Activated naive CD4-positive, alpha-beta T cell treated with anti-CD3 and anti-CD28 coated beads for 36 hours (primary cell): ENCODE measurements at places on chromosomes 2 and 18. TPM values are rescaled to one million over a fixed set of nuclear protein-coding genes. Genes with fewer than 3 reads are reported as not detected.

GRCh38 chr2:218893349-218894150 is 12.9 kb downstream of the WNT10A start:
- H3K27ac ChIP-seq = peak overlapping the region; percentile 74
- peaks cover 5% of the 10 kb centered on the region for H3K27me3 ChIP-seq
- peak overlapping the region; percentile 75 for H3K4me3 ChIP-seq
- DNase-seq = no peak

GRCh38 chr2:227862227-227862740 is 9.1 kb upstream of the DAW1 start:
- DNase-seq = peak; percentile 54
- peaks cover 2% of the 10 kb centered on the region for H3K4me1 ChIP-seq
- H3K27me3 ChIP-seq = no peaks in the 10 kb centered on the region
- H3K4me3 ChIP-seq = no peak overlapping the region
- no peaks in the 10 kb centered on the region for H3K36me3 ChIP-seq

The STPG4 gene
- not detected for total RNA-seq

The NPAS2 gene
- total RNA-seq = 5.9 TPM

DNA sequence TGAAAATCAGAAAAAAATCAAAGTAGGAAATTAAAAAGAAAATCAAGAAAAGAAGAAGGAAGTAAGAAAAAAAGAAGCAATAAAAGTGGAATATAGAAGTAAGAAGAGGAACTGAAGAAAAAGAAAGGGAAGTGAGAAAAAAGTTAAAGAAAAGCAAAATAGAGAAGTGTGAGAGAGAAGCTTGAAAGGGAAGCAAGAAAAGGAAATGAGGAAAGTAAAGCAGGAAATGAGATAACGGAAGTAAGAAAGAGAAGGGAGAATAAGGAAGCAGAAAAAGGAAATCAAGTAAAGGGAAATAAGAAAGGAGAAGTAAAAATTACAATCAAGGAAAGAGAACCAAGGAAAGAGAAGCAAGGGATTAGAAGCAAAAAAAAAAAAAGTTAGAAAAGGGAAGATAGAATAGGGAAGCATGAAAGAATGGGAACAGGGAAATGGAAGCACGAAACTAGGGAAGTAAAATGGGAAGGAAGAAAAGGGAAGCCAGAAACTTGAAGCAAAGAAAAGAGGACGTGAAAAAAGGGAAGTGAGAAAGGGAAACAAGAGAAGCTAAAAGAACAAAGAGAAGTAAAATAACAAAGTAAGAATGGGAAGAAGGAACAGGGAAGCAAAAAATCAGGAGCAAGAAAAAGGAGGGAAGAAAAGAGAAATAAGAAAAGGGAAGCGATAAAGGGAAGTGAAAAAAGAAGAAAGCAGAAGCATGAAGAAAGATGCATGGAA is 243.3 kb upstream of the NCKAP5 start:
- peaks cover 2% of the 10 kb centered on the region for H3K36me3 ChIP-seq
- H3K27ac ChIP-seq = no peak overlapping the region

The LAMA1 gene
- total RNA-seq = not detected

DNA sequence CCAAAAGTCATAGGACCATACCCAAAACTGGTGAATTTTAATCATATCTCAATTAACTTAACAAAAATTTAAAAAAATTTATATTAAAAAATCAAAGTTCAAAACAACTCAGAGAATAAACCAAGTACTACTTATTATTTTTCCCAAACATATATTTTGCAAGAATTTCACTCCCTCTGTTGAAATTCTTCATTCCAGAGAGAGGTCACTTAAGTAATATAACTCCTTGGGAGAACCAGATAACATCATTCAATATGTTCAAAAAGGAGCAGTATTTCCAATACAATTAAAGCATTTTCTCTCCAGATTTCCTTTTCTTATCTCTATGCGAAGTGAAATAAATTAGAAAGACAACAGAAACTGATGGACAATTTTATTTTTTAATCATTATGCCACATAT is 165.9 kb upstream of the RND3 start:
- H3K36me3 ChIP-seq = no peaks in the 10 kb centered on the region
- H3K4me3 ChIP-seq = no peak overlapping the region
- no peaks in the 10 kb centered on the region for H3K27me3 ChIP-seq
- no peaks in the 10 kb centered on the region for H3K4me1 ChIP-seq
- no peak overlapping the region for H3K27ac ChIP-seq

- H3K36me3 ChIP-seq = no peaks in the 10 kb centered on the region
- no peak for DNase-seq
- H3K27me3 ChIP-seq = no peaks in the 10 kb centered on the region
- H3K4me1 ChIP-seq = peaks cover 6% of the 10 kb centered on the region
- H3K27ac ChIP-seq = no peak overlapping the region
Observed at GRCh38 chr2:234169674-234170073, 119.2 kb downstream of the SPP2 start.

The NAGK gene
- total RNA-seq = 38.3 TPM

GRCh38 chr2:6946722-6947121 is 29.5 kb downstream of the RNF144A start:
- H3K27ac ChIP-seq = no peak overlapping the region
- H3K27me3 ChIP-seq = no peaks in the 10 kb centered on the region
- H3K36me3 ChIP-seq = peaks cover 40% of the 10 kb centered on the region
- peaks cover 55% of the 10 kb centered on the region for H3K4me1 ChIP-seq

DNA sequence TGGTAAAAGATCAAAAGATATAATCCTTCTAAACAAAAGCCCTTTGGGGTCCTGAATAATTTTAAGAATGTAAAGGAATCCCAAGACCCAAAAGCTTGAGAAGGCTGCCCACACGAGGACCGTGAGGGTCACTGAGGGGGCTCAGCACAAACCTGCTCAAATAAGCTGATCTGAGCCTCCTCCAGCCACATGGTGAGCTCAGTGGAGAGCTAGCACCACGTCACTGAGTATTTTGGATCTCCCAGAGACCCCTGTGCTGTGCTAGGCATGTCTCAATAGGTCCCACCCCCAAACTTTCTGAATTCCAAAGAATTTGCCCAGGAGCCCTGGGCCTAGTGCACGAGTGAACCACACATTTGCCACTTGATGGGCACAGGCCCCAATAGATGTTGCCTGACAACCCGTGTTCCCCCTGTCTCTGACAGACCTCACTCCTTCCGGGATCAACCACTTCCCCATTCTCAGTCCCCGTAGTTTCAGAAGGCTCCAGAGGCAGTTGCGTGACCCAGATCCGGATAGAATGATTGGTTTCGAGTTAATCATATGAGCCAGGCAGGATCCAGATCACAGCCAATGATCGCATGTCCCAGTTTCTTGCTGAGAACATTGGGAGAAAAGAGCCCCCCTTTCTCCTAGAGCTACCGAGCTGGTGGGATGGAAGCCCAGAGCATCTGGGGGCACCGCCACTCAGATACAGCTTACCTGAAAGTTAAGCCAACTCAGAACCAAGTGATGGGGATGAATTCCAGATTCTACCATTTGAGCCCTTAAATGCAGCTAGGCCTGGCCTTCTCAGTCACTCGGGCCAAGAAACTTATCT is 203.8 kb downstream of the TNS1 start:
- no peaks in the 10 kb centered on the region for H3K27me3 ChIP-seq
- no peak overlapping the region for H3K27ac ChIP-seq
- no peaks in the 10 kb centered on the region for H3K36me3 ChIP-seq
- no peak for DNase-seq
- no peaks in the 10 kb centered on the region for H3K4me1 ChIP-seq

DNA sequence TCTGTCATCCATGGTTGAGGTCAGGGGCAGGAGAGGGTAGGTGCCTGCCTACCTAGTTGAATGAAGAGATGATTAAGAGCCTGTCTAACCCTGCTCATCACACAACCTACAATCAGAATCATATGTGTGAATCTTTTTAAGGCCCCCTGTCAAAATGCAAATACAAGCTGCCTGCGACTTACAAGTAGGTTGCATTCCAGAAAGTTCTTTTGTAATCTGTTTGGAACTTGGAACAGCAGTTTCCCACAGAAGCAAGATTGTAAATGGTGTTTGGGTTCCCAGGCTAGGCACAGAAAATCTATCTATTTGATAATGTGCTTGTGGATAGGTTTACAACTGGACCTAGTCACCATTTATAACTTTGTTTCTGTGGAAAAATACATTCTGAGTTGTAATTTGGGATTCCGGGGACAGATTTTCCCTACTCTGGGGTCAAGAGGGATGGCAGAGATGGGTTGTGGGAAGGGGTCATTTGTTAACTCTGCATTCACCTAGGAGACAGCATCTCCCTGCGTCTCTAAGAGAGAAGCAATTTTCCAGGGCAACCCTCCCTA is 4.4 kb downstream of the LIPG start:
- H3K4me3 ChIP-seq = no peak overlapping the region
- peaks cover 45% of the 10 kb centered on the region for H3K27me3 ChIP-seq
- DNase-seq = no peak
- H3K27ac ChIP-seq = no peak overlapping the region
- H3K36me3 ChIP-seq = no peaks in the 10 kb centered on the region
- H3K4me1 ChIP-seq = peaks cover 22% of the 10 kb centered on the region

The CRYBA2 gene
- not detected for total RNA-seq

The TRABD2A gene
- 41.7 TPM for total RNA-seq

GRCh38 chr2:61460163-61460562 is 10.7 kb downstream of the USP34 start:
- H3K4me1 ChIP-seq = peaks cover 78% of the 10 kb centered on the region
- DNase-seq = no peak
- no peak overlapping the region for H3K4me3 ChIP-seq
- no peak overlapping the region for H3K27ac ChIP-seq
- peaks cover 3% of the 10 kb centered on the region for H3K36me3 ChIP-seq

GRCh38 chr2:14746133-14746532 is 113.6 kb downstream of the LRATD1 start:
- no peaks in the 10 kb centered on the region for H3K4me1 ChIP-seq
- no peak overlapping the region for H3K27ac ChIP-seq
- no peaks in the 10 kb centered on the region for H3K36me3 ChIP-seq
- no peak overlapping the region for H3K4me3 ChIP-seq
- no peaks in the 10 kb centered on the region for H3K27me3 ChIP-seq

DNA sequence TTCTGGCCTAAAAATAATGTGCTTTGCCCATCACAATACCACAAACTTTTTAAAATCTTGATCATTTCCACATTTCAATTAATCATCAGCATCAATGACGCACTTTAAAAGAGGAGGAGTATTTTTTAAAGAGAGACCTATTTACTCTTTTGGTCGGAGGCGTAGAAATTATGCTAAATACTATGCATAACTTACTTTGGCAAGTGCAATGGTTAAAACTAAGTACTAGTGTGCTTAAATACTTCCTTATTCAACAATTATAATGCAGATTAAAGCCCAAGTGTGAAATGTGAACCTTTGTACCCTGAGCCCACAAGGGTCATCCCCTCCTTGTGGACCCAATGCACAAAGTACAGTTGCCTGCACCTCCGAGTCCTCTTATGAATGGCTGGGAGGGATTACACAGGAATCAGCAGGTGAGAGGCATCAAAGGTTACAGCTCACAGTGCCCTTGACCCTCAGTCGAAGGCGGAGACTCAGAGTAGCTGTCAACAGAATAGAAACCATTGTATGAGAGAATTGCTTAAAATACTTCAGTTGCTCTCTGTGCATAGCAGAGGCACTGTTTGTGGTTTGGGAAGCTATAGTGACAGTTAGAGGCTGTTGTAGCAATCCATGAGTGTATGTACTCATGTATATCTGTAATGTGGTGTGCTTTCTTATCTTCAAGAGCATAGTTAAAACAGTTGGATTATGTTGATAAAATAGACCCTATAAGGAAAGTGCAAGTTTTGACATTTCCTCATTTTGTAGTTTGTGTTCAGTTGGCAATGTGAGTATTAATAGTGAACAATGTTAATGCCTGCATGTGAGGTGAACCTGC is 151.7 kb upstream of the ITGA4 start:
- H3K36me3 ChIP-seq = no peaks in the 10 kb centered on the region
- peaks cover 64% of the 10 kb centered on the region for H3K4me1 ChIP-seq
- DNase-seq = peak; percentile 68
- H3K27me3 ChIP-seq = no peaks in the 10 kb centered on the region

GRCh38 chr2:205539603-205540002 is 142.7 kb upstream of the NRP2 start:
- H3K4me3 ChIP-seq = no peak overlapping the region

The ASNSD1 gene
- total RNA-seq = 35.4 TPM

DNA sequence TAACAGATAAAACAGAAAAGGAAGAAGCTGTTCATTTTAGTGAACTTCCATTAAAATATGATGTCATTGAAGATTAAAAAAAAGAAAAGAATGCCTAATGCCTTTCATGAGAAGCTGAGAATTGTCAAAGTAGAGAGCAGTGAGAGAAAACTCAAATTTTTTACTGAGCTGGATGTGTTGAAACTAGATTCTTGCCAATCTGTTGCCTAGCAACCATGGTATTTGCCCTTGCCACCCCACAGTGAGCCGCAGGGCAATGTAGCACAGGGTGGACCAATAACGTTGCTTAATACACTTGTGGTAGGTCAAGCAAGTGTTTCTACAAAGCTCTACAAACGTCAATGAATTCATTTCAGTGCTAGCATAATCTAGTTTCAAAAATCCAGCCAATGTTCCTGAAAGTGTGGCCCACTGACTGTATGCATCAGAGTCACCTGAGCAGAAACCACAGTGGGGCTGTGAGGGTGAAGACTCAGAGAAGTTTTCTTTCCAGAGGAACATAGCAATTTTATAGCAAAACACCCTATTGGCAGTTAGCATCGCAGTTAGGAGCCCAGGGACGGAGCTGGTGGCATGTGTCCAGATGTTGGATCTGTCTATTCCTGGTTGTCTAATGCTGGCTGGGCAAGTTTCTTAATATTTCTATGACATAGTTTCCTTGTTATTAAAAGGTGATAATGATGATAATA is 132.2 kb downstream of the DOCK10 start:
- H3K27ac ChIP-seq = peak overlapping the region; percentile 67
- peaks cover 46% of the 10 kb centered on the region for H3K4me1 ChIP-seq
- DNase-seq = peak; percentile 47
- no peak overlapping the region for H3K4me3 ChIP-seq
- peaks cover 47% of the 10 kb centered on the region for H3K36me3 ChIP-seq

DNA sequence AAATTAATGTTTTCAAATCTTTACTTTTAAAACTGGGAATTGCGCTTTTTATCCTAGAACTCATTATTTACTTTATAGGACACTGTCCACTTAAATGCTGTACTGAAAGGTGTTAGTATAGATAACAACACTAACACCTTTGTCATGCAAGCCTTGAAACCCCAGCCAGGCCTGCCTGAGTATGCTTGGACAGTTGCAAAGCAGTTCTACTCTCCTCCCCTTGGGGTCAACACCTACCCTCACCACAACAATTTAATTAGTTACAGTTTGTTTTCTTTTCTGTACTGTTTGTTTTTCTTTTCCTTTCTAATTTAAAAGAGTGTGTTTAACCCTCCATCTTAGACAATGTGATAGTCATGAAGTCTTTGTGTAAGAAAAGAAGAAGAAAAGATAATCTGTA is 18.9 kb upstream of the FAM98A start:
- DNase-seq = no peak
- no peaks in the 10 kb centered on the region for H3K27me3 ChIP-seq
- H3K4me3 ChIP-seq = no peak overlapping the region
